SHP77 treated with DMSO at 0.1 percent for 48 hours (cell line): ENCODE measurements at places on chromosomes 7 and 10.

DNA sequence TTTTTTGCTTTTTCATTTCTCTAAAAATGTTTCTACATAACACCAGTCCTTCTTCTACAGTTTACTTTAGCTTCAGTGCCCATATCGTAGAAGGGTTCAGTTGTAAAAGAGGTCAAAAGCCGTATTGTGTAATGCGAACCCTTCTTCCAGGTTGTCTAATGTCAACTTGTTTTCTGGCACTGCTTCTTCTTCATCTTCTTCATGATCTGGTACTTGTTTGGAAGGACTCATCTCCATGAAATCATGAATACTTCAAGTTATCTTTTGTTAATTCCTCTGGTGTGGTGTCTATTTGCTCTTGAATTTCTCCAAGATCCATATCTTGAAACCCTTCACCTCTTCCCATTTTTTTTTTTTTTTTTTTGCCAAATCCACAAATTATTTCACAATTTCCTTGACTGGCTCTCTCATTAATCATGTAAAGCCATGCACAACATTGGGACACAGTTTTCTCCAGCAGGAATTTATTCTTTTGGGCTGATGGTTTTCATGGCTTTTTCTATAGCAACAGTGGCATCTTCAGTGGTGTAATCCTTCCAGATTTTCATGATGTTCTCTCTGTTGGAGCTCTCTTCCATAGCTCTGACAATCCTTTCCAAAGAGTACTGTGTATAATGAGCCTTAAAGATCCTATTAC, 85.1 kb downstream of the CPED1 start:
- DNase-seq = no peak

GRCh38 chr7:143910473-143911248, 8.7 kb upstream of the TCAF1 start:
- DNase-seq = no peak

DNA sequence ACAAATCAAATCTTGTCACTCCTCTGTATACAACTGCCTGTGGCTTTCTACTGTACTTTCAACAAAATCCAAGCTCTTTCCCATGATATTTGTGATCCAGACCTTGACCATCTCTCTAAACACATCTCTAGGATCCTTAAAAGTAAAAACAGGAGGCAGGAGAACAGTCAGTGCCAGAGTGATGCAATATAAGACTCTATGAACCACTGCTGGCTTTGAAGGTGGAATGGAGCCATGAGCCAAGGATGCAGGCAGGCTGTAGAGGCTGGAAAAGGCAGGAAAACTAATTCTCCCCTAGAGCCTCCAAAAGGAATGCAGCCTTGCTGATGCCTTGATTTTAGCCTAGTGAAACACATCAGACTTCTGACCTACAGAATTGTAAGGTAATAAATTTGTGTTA, 45.5 kb upstream of the LRRN3 start:
- DNase-seq = no peak

GRCh38 chr7:147563669-147564068, 1026.9 kb upstream of the C7orf33 start:
- DNase-seq = no peak

GRCh38 chr7:95006010-95006409, 98.6 kb downstream of the PPP1R9A start:
- DNase-seq = no peak

GRCh38 chr7:42107484-42108240, 129.3 kb downstream of the GLI3 start:
- DNase-seq = no peak

DNA sequence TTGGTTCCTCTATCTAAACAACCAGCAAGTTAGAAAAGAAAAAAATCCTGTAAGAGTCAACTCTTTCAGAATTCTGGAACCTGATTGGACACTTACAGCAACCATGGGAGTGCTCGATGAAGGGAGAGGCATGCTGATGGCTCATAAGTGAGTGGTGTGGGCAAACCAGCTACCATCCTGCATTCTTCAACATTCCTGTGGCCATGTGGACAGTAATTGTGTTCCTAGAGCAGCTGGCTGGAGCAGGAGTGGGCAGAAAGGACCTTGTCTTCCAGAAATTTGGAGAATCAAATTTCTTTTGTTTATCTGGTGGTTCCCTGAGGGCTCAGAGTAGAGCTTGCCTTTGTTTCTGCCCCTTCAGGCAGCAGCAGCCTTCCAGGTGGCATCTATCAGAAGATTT, 22.5 kb upstream of the MYL7 start:
- no peak for DNase-seq
